ENCODE measurements at places on chromosomes 1 and 21.

DNA sequence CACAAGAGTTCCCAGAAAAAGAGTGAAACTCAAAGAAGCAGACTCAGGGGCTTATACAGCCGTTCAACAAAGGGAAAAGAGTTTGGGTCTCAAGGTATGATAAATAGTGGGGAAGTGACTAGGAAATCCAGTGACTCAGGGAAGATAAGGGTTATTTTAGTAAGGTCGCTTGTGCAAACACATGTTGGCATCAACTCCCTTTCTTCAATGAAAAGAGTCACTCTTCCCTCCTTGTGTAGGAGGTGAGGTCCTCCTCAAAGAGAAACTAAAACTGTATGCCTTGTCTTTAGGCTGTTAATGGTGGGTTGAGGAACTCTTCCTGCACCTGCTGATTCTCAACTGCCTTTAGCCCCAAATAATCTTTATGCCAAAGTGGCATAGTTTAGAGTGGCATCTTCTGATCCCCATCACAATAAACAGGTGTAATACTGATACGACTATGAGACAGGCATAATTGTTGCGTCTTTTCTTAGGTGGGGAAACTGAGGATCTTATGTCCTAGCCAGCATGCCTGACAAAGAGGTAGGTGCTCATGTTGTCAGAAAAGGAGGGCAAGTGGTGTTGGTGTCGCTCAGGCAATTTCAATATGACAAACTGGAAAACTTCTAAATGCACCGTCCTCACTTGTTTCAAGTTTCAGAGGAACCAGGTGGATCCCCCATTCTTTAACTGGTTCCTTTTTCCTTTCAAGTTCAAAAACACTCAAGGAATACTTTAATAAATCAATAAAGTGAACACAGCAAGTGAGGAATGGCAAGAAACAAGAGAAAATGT lies 294.1 kb upstream of the RUNX1 start:
- DNase-seq = no peak

DNA sequence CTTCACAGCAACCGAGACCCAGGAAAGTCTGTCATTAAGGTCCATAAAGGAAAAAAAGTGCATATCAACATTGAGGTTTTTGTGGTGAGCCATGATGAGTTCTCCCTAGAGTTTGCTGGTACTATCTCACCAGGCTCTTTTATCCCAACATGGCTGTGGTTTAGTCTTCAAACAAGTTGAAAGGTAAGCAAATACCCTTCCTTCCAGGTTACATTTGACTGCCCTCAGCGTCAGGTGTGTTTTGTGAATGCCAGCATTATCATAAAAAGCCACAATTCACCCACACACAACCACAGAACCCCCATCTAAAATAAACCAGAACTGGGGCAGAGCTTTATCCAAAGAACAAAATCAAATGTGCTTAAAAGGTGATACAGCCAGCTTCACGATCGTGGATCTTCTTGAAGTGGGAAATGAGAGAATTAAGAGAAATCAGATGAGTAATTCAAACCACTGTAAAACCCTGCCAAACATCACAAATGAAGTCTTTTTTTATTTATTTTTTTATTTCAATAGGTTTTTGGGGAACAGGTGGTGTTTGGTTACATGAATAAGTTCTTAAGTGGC lies 64.7 kb downstream of the SETD4 start:
- no peak for DNase-seq

DNA sequence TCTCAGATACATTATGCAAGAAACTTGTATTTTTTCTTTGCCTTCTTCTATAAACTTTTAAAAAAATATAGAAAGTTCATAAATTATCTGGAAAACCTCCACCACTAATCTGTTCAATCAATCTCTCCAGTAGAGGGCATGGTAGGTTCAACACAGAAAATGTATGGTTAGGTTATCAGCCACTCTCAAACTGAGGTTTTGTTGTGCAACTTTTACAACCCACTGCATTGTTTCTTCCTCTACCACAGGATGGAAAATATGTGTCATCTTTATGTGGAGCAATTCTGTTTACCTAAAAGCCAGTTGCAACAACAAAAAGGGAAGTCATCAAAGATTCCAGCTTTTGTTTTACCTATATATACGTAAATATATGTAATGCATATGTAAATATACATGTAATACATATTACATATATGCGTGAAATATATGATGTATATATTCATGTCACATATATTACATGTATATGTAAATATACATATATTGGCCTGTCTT lies 3.0 kb upstream of the RGS2 start:
- DNase-seq = no peak

- DNase-seq = no peak
These were observed 64.4 kb downstream of the FAAP20 start for GRCh38 chr1:2130156-2130555.

- DNase-seq = peak; percentile 42
These were observed 52.8 kb downstream of the TOMM20 start for GRCh38 chr1:235075777-235076308.

- DNase-seq = no peak
These were observed 127.0 kb downstream of the AKT3 start for GRCh38 chr1:243723050-243723449.

- DNase-seq = no peak
These were observed 120.2 kb downstream of the GREM2 start for GRCh38 chr1:240491796-240492195.

DNA sequence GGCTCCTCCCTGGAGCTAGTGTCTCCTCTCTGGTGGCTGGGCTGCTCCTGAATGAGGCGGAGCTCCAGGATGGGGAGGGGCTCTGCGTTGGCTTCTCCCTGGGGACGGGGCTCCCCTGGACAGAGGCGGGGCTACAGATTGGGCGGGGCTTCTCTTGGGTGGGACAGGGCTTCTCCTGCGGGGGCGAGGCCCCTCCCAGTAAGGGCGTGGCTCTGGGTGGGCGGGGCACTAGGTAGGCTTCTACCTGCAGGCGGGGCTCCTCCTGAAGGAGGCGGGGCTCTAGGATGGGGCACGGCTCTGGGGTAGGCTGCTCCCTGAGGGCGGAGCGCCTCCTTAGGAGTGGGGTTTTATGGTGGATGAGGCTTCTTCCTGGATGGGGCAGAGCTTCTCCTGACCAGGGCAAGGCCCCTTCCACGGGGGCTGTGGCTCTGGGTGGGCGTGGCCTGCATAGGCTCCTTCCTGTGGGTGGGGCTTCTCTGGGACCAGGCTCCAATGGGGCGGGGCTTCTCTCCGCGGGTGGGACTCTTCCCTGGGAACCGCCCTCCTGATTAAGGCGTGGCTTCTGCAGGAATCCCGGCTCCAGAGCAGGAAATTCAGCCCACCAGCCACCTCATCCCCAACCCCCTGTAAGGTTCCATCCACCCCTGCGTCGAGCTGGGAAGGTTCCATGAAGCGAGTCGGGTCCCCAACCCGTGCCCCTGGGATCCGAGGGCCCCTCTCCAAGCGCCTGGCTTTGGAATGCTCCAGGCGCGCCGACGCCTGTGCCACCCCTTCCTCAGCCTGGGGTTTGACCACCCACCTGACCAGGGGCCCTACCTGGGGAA lies 22.7 kb upstream of the ARF1 start:
- DNase-seq = no peak

DNA sequence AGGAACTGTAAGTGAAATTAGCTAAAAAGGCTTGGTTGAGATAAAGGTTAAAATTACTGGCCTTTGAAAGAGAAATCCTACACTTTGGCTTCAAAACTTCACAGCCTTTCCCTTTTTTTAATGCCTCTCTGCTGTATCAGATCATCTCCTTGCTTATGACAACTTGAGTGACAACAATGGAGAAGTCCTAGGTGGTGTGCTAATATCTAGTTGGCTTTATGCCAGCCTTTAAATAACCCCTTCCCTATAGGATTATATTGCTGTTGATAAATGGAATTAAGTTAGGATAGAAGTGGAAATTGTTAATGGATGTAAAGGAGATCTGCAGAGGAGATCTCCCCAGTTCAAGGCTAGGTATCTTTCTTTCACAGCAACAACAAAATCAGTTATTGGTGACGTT lies 130.2 kb upstream of the ATP1B1 start:
- DNase-seq = no peak

Measured in stimulated activated CD4-positive, alpha-beta T cell treated with anti-CD3 and anti-CD28 coated beads, Interleukin-1b, Interleukin-23, amount 100 ng/mL, for 24 hours (primary cell).